SW480 (cell line): ENCODE measurements at places on chromosomes 12 and 14.

GRCh38 chr12:130195776-130196175 lies 33.5 kb downstream of the FZD10 start:
- DNase-seq = no peak

DNA sequence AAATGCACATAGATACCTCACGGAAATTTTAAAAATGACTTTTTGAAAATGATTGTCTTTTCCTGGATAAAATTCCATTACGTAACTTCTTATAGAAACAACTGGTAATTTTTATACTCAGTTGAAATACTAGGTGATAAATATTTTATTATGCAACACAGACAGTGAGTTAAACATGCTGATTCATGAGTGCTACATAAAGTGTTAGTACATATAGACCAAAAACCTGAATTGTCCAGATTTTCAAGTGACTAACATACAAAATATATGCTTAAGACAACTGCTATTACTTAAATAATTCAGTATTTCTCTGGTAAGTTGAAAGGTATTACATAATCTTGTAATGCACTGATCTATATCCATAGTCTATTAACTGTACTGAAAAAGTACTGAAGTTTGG lies 11.9 kb downstream of the PTPRO start:
- no peak for DNase-seq

GRCh38 chr14:24504425-24504950 lies 3.6 kb downstream of the CMA1 start:
- DNase-seq = no peak

- DNase-seq = no peak
Observed at GRCh38 chr12:119145367-119145766, 33.4 kb upstream of the HSPB8 start.

- no peak for DNase-seq
Observed at GRCh38 chr12:89884416-89884898, 175.8 kb upstream of the ATP2B1 start.

GRCh38 chr14:97217111-97217885 lies 420.1 kb downstream of the VRK1 start:
- no peak for DNase-seq

DNA sequence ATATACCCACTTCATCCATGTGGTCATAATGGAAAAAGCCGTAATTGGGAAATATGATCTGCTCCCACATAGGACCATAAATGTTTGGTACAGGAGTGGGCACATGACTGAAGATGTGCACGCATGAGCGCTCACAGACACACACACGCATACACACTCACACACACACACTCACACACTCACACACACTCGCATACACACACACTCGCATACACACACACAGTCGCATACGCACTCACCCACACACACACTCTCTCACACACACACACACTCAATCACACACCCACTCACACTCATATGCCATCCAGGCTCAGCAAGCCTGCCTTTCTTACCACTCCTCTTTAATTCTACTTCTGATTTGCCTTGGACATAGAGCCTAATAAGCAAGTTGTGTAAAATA lies 45.6 kb upstream of the EGLN3 start:
- DNase-seq = no peak

DNA sequence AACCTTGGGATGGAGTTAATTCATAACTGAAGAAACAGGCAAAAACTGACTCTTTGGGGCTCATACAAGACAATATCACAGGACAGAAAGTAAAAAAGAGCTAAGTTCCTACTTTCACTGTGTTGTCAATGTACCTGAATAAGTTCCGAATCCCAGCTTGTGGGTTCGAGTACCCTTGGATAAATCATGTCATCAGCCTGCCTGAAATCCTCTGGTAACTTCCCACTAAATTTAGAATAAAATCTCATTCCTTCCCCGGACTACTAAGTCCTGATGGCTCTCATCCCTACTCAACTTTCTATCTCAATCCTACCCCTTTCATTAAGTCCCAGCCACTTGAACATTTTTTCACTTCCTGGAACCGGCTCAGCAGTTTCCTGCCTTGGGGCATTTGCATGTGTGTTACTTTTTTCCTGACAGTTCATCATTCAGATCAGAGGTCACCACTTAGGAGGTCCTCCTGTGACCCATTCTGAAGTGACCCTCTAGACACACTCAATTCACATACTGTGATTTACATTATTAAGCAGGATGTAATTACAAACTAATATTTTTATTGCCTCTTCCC lies 12.7 kb downstream of the ERP29 start:
- DNase-seq = no peak

GRCh38 chr12:100058482-100059029 lies 73.8 kb upstream of the ANKS1B start:
- DNase-seq = peak; percentile 5

- no peak for DNase-seq
Observed at GRCh38 chr12:92629349-92630065, 73.3 kb upstream of the PLEKHG7 start.

DNA sequence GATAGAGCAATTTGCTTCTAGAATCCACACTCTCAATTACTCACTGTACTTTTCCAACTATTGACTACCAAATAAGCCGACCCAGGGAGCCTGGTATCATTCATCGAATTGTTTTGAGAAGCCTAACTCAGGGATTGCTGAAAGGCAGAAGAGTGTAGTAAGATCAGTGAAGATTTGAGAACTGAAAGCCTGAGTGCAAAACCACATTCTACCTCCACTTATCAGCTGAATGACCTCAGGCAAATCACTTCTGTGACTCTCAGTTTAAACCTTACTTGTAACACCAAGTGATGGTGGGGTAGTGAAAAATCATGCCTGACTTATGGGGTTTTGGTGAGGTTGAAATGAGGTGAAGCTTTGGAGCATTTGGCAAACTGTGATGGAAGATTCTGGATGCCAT lies 126.1 kb upstream of the MAX start:
- DNase-seq = no peak

DNA sequence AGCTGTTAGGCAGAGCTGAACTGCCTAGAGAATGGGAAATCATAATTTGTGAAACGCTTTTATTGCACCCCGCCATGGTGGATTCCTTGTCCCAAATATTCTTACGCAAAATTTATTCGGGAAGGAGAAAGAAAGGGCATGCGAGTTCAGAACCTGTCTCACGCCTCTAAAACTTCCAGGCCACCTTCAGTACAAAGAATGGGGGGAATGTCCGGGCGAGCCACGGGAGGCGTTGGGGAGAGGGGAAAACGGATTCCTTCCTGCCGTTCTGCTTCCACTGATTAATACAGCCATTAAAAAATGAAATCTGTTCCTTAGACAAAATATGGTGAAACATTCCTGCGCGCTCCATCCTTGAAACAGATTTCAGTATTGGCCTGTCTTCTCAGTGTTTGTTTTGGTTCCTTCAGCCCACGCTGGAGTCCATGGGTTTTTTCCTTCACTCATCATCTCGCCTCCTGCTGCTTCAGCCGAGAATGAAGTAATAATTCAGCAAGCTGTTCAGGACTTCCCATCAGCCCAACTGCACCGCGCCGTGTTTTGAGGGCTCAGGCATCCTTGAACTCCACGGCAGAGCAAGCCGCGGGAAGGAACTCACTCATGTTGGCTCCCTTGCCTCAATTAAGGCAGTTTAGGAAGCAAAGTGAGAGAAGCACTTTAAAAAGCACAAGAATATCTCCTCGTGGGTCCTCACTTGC lies 47.7 kb upstream of the CDKN3 start:
- no peak for DNase-seq

DNA sequence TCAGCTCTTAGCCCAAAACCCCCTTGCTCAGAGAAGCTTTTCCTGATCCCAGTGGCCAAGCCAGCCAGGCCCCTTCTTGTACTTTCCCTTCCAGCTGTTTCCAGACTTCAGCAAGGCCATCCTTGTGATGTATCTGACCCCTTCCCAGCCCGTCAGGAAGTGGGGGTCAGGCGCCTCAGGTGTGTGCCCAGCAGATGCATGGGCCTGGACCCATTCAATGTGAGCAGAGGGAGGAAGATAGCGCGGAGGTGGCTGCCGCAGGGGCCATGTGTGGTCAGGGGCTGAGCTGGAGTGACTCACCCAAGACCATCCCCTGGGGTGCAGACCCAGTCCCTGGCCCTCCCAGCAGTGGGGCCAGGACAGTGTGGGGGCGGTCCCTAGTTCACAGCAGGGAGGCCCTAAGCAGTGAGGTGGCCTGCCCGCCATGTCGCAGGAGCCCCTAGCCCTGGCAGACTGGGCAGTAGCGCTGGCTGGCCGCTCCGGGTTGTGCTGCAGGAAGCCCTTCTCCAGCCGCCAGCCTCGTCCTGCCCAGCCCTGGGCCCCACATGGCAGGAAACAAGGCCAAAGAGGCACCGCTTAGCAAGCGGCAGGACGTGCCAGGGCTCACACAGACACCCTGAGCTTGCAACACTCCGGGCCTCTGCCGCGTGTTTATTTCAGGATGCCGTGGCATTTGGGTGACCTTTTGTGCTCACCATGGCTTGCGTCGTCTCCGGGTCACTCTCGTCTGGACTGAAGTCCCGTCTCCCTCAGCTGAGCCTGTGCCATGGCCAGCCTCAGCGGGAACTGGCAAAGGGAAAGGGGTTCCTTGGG lies 12.0 kb downstream of the ADSS1 start:
- DNase-seq = no peak

GRCh38 chr14:96281486-96281885 lies 25.5 kb downstream of the BDKRB1 start:
- DNase-seq = no peak

DNA sequence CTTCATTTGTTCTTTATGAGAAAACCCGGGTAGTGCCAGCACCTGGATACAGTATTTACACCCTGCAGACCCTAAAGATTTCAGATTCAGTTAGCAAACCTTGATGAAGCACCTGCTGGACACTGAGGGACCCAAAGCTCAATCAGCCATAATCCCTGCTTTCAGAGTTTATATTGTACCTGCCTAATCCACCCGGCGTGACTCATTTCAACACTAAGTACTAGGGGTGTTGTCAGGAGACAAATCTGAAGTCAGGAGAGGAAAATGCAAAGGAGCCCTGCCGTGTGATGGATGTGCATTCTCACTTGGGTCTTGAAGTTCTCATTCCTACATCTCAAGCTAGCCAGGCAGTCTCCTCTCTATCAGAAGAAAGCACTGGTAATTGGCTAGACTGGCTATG lies 176.7 kb upstream of the BCL2L14 start:
- DNase-seq = no peak

GRCh38 chr14:80216818-80217217 lies 5.5 kb upstream of the DIO2 start:
- no peak for DNase-seq

DNA sequence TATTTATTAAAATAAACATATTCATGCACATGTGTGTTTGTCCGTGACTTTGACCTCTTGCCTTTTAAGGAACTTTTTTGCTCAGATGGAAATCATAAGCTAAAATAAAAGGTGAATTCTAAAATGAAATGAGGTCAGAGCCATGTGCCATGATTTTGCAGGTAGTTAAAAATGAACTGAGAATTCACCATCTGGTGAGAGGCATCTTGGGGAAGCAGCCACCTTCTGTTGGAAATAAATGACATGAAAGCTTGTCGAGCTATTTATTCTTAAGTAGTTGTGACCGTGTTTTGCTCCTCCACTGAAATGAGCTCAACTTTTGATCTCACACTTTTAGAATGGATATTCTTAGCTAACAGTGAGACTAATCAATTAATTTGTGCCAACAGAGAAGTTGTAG lies 56.8 kb upstream of the CNOT2 start:
- DNase-seq = no peak

GRCh38 chr14:98868866-98869265 lies 403.1 kb downstream of the BCL11B start:
- no peak for DNase-seq

GRCh38 chr14:89399594-89400068 lies 17.4 kb downstream of the FOXN3 start:
- DNase-seq = peak; percentile 23

DNA sequence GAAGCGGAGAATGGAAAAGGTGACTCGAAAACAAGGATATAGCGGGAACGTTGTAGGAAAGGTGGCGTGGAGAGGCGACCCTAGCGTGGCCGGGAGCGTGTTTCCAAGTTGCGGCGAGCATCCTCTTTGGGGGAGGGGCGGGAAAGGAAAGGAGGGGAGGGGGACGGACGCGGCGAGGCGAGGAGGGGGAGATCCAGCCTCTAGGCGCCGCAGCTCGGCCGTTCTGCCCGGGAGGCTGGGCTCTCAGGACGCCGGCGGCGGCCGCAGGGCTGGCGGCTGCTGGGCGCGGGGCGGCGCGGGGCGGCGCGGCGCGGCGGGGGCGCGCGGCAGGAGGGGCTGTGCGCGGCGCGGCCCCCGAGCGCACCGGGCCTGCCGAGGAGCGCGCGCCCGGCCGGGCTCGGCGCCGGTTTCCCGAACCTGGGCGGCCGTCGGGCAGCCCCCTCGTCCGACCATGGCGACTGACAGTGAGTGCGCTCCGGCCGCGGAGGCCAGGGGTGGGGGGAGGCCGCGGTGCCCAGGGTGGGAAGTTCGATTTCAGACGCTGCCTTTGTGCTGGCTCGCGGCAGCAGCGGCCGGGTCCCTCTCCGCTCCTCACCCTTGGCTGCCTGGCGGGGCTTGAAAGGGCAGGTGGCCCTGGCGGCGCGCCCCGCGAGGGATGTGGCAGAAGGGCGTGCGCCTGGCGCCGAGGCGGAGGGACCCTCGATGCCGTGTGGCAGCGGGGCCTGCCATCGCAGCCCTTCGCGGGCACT lies 50.3 kb downstream of the SNAPC1 start:
- no peak for DNase-seq

DNA sequence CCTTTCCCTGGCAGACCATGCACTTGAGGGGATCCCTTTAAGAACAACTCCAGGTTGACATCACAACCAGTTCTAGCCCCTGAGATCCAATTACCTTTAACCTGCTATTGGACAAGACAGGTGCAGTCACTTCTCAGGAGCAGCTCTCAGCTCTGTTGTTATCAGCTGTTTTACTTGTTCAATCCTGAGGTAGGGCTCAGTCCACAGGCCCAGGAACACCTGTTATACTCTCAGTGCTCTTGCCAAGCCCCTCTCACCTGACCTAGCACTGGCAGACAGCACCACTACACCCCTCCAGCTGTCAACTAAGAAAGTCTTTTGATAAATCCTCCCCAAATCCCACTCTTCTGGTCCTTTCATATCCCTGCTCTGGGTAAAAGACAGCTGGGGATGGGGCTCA lies 163.9 kb upstream of the TMTC2 start:
- no peak for DNase-seq

GRCh38 chr12:110957652-110958051 lies 37.3 kb upstream of the MYL2 start:
- no peak for DNase-seq

- DNase-seq = peak; percentile 23
Observed at GRCh38 chr14:41749429-41749828, 142.8 kb downstream of the LRFN5 start.
